ENCODE measurements at places on chromosomes 13 and 19.
A peak's percentile ranks its signal among the peaks of the same experiment; 100 is the strongest.

GRCh38 chr13:66509175-66509574 is 721.0 kb downstream of the PCDH9 start:
- DNase-seq, result no peak

DNA sequence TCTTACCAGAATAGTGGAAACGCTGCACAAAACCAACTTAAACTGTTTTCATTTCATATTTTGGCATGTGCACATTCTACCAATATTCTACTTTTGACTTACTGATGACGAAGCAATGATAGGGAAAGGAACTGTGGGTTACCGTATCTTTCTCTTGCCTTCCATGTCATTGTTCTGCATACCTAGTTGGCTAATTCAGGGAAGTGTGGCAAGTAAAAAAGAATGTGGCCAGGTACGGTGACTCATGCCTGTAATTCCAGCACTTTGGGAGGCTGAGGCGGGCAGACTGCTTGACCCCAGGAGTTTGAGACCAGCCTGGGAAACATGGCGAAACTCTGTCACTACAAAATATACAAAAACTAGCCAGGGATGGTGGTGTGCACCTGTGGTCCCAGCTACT is 108.2 kb downstream of the SIPA1L3 start:
- DNase-seq, result no peak

GRCh38 chr13:113499936-113500335 is 9.4 kb upstream of the DCUN1D2 start:
- DNase-seq, result no peak

DNA sequence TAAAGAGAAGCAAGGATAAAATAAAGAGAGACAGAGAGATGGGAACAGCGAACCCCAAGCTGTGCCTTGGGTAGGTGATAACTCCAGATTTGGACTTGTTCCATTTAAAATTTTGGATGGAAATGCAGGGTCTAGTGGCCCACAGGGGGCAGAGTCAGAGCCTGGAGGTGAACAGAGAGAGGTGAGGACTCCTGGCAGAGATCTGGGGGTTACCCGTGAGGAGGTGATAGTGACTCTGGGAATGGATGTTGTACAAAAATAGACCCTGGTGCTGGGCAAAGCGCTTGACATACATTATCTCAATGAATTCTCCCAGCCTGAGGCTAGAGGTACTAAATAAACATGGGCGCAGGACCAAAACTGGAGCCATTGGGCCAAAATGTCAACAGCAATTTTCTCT is 14.3 kb upstream of the DHRS12 start:
- no peak for DNase-seq

- no peak for DNase-seq
Measured at GRCh38 chr13:42384265-42384664, 112.3 kb downstream of the AKAP11 start.

GRCh38 chr13:79663435-79663834 is 182.5 kb downstream of the NDFIP2 start:
- no peak for DNase-seq

GRCh38 chr19:18848878-18849661 is 17.3 kb downstream of the UPF1 start:
- DNase-seq, result peak; percentile 58

DNA sequence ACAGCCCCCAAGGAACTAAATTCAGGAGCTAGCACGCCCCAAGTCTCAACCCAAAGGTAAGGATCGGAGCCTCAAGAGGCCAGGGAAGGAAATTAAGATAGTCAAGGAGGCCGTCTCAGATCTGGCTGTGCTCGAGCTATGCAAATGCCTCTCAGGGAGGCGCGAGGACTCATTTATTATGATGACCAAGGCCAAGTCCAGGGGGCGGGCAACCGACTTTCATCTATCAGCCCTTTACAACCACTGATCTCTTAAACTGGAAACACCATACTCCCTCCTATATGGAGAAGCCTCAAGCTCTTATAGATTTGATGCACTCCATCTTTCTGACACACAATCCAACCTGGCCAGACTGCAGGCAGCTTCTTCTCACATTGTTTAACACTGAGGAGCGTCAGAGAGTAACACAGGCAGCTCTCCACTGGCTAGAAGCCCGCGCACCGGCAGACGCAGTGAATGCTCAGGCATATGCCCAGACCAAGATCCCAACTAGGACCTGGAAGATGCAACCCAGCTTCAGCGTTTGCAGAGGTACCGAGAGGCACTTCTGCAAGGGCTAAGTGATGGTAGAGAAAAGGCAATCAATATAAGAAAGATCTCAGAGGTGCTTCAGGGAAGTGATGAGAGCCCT is 9.6 kb upstream of the SLC15A1 start:
- no peak for DNase-seq

DNA sequence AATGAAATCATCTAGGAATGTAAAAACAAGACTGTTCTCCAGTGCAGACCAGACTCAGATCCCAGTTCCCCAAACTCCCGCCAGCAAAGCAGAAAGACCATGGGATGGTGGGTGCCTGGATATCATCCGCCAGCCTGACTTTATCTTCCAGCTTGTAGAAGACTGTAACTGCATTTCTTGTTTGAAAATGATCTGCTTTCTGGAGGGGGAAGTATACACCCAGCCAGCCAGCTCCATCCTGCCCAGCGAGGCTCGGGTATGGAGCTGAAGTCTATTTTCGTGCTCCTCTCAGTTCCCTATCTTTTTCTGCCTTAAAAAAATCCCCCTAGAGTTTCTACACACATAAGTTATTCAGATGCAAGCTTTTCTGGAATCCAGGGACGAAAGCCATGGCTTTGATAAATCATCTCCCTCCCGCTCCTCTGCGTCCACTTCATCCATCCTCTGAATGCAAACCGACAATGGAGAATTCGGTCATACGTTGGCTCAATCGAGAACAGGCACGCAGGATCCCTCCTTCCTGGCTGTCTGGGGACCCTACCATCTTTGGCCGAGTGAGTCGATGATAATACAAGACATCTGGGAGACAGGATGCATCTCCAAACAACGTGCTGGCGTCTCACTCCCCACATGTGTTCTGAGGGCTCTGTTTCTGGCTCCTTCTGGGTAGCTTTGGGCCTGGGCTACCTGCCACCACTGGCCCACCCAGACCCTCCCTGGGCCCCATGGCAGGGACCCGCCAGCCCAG is 31.2 kb downstream of the CEBPG start:
- peak; percentile 97 for DNase-seq

DNA sequence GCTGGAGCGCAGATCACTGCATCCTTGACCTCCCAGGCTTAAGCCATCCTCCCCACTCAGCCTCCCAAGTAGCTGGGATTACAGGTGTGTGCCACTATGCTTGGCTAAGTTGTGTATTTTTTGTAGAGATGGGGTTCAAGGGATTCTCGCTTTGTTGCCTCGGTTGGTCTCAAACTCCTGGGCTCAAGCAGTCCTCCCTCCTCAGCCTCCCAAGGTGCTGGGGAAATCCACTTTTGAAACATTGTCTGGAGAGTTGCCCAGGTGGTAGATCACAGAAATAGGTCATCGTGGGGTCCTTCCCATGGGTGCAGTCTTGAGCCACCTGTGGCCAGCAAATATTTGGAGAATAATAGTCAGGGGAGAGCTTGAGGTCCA is 5.2 kb downstream of the LDLR start:
- no peak for DNase-seq

DNA sequence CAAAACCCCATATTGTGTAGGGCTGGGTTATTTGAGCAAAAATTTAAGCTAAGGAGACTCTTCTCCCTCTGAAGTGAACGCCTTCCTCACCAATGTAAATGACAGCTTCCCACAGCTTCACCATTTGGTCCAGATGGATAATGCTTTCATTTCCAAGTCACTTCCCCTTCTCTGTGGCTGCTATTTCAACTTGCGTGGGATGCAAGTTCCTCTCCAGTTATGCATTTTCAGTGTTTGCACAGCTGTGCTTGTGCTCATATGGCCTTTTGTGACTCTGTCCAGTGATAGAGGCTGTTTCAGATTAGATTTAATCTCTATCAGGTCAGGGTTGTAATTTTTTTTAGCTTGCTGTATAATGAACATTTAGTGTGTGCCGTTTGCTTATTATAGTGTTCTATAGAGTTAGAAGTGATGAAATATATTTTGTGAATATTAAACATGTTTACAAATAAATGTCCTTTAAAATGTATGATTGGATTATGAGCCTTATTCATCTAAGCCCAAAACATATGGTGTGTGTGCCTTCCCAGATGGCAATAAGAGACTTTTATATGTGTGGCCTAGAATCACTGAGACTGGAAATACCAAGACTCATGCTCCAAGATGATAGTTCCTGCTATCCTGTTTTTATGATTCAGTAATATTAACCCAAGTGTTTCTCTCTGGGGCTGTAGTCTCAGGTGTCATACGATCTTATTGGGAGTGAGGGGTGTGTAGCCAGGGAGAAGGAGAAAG is 86.6 kb downstream of the TNFRSF19 start:
- peak; percentile 59 for DNase-seq

GRCh38 chr13:46598820-46599180 is 45.8 kb downstream of the LRCH1 start:
- no peak for DNase-seq

GRCh38 chr19:4197625-4198466 is 15.4 kb downstream of the ANKRD24 start:
- DNase-seq, result no peak

DNA sequence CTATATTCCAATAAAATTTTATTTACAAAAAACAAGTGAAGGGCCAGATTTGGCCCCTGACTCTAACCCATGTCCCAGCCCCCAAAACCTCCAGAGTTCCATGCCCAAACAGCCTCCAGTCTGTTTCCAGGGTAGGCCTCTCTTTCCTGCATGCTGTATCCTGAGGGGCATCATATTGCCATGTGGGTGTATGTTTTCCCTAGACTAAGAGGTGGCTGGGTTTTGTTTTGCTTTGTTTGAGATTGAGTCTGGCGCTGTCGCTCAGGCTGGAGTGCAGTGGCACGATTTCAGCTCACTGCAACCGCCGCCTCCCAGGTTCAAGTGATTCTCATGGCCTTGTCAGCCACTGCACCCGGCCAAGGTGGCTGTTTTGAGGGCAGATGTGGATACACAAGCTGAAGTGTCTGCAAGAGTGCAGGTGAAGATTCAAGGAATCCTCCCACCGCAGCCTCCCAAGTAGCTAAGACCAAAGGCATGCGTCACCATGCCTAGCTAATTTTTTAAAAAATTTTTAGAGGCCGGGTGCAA is 23.6 kb upstream of the LSM14A start:
- no peak for DNase-seq

GRCh38 chr19:3276341-3276799 is 51.9 kb downstream of the CELF5 start:
- no peak for DNase-seq

- DNase-seq, result no peak
Measured at GRCh38 chr19:43812688-43813087, 10.4 kb upstream of the LYPD5 start.

- no peak for DNase-seq
Measured at GRCh38 chr13:61316647-61317046, 99.0 kb downstream of the PCDH20 start.

DNA sequence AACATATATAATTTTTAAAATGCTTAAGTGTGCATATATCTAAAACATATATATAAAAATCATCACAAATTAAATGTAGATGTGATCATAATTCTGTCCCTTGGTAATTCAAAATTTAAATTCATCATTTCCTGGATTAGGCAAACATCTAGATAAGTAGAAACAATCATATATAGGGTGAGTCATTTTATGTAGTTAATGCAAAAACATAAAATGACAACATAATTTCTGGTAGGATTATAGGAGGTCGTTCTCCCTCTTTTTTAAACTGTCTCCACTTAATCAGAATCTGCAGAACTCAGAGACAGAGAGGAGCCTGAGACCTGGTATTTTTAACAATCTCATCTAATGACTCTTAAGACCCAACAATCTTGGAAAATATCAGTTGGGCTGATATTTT is 333.4 kb downstream of the KCTD12 start:
- DNase-seq, result no peak

GRCh38 chr19:18156841-18157464 is 4.0 kb downstream of the PIK3R2 start:
- DNase-seq, result peak; percentile 57
